ENCODE measurements at places on chromosomes 16 and 17.
A peak's percentile ranks its signal among the peaks of the same experiment; 100 is the strongest.

DNA sequence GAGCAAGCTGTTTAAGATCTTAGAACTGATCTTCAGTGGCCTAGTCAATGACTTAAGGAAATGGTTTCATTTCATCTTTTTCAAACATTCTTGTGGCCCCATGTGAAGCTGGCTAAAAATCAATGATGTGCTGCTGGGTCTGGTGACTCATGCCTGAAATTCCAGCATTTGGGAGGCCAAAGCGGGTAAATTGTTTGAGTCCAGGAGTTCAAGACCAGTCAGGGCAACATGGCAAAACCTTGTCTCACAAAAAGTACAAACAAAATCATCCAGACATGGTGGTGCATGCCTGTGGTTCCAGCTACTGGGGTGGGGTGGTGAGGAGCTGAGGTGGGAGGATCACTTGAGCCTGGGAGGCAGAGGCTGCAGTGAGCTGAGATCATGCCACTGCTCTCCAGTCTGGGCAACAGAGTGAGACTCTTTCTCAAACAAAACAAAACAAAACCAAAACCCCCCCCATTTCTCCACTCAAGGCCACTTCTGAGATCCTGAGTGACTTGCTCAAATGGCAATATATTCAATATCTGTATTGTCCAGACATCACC lies 17.4 kb upstream of the COL1A1 start:
- DNase-seq: peak; percentile 95

DNA sequence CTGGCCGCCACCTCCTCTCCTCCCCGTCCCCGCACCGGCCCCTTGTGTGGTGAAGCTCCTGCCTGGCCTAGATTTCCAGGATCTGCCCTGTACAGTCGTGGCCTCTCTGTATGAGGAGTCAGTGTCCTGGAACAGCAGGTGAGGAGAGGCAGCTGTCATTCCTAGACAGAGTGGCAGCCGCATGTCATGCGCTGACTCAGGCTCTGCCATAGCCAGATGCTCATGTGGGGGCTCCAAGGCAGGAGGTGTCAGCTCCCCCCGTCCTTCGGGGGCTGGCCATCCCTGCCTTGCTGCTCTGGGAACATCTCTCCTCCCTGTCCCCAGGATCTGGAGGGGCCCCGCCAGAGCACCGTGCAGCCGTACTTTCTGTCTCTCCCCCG lies 60.4 kb downstream of the BAIAP2 start:
- DNase-seq: no peak

DNA sequence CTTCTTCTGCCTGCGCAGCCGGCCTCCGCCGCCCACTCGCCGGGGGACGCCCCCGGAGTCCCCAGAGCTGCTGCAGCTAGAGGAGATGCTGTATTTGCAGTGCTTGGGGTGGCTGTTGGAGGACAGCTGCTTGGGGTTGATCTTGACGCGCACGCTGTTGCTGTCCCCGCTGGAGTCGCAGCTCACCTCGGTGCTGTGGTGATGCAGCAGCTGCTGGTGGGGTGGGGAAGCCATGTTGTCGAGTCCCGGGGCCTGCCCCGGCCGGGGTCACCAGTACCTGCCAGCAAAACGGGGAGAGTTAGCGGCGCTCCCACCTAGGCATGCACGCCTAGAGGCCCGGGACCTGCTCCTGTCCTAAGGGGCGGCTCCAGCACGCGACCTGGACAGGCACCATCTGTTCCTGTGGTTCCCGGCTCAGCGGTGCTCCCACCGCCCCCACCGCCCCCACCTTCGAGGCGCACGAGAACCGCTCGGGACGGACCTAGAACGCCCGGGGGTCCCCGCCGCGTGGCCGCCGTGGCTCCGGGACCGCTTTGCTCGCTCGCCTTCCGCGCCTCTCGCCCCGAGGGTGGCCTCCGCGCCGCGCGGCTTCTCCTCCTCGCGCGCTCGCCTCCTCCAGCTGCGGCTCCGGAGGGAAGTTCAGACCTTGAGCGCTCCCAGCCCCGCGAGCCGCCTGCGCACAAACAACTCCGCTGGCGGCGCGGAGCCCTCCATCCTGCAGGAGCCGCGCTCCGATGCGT lies 863 bp downstream of the ADCY9 start:
- no peak for DNase-seq

DNA sequence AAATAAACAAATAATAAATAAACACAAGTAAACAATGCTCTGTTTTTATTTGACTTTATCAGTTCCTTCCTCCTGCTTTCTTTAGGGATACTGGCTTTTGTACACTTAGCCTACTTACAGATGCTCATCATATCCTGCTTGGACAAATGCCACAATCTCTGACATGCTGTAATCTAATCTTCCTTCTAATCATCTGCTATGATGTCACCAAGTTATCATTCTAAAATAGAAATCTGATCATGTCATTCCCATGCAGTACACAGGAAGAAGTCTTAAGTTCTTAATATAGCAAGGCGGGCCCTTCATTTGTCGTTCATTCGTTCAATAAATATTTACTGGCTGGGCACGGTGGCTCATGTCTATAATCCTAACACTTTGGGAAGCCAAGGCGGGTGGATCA lies 9.1 kb upstream of the UBB start:
- DNase-seq: no peak

DNA sequence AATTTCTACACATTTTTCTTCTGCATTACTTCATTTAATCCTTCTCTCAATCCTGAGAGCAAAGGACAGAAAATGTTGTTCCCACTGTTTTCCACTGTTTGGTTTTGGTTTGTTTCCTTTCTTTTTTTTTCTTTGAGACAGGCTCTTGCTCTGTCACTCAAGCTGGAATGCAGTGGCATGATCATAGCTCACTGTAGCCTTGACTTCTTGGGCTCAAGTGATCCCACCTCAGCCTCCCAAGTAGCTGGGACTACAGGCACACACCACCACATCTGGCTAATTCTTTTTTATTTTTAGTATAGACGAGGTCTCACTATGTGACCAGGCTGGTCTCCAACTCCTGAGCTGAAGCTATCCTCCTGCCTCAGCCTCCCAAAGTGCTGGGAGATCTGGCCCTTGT lies 7.0 kb upstream of the ZNF652 start:
- no peak for DNase-seq

- no peak for DNase-seq
These were observed 237.1 kb downstream of the SHISA9 start for GRCh38 chr16:13138528-13138927.

Data from GM04503 (cell line).